Activated CD8-positive, alpha-beta memory T cell treated with anti-CD3 and anti-CD28 coated beads, Interleukin-2, amount 10 ng/mL, durations not matched to agents 7 days and 5 days (primary cell): ENCODE measurements at places on chromosomes 4 and X. TPM values are rescaled to one million over a fixed set of nuclear protein-coding genes. Genes with fewer than 3 reads are reported as not detected.

DNA sequence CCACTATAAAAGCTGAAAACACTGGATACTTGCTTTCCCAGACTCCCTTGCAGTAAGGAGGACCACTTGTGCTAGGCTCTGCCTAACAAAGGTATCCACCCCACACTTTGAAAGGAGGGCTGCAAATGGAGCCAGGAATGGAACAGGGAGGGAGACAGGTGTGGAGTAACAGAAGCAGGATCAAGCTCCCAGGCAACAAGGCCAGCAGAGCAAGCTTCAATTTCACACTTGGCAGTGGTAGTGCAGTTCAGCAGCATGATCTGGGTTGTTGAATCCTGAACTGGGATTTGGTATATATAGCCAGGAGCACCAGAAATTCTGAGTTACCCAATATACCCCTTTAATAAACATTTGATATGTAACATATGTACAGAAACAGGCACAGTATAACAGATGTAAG, 9.8 kb downstream of the LAMP2 start:
- DNase-seq, result no peak
- peaks cover 35% of the 10 kb centered on the region for H3K4me1 ChIP-seq
- no peak overlapping the region for H3K27ac ChIP-seq
- no peaks in the 10 kb centered on the region for H3K27me3 ChIP-seq
- H3K4me3 ChIP-seq, result no peak overlapping the region

DNA sequence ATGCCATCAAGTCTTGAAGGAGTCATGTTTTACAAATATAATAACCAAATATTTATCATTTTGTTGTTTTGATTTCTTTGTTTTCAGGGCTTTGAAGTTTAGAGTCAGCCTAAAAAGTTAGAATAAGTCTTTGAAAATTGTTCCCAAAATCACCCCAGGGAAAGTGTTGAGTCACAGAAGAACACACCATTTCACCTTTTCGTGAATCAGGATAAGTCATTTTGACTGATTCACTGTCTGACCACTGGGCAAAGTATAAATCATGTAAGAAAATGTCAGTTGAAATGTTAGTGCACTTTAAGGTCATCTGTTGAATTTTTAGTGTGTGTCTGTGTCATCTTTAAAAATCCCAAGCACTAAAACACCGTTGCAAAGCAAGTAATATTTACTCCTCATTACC, 1320.1 kb downstream of the RPA4 start:
- H3K4me3 ChIP-seq, result no peak overlapping the region
- no peaks in the 10 kb centered on the region for H3K36me3 ChIP-seq
- H3K27me3 ChIP-seq, result no peaks in the 10 kb centered on the region

DNA sequence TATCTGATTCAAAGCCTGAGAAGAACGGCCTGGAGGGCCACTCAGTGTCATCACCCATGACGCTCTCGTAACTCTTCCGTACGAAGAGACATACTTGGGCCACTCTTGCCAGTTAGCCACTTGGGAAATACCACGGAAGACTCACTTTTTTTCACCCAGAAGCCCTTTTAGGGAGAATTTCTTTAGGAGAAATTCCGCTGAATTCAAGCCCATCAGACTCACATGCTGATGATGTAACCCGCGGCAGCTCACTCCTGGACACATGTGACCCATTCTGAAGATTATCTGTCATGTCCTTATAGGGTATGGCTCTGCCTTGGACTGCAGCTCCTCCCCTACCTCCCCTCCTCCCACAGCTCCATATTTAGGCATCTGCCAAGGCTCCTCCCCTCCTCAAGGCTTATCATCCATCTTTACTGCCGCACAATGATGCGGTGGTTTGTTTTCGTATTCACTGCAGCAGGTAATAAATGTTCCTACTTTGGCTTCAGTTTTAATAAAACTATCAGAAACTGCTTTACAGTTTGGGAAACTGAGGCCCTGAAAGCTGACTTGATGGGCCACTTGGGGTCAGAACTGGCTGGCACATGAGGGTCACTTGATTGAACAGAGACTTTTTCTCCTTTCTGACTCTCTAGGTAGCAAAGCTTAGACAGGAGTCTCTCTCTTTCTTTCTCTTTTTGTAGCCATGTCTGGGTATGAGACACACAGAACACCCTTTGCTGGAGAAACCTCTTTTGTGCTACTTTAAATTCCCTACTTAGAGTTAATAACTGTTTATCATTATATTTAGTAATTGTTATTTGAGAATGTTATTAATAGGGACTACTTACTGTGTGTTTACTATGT, 42.1 kb downstream of the RHOH start:
- peak overlapping the region; percentile 82 for H3K4me3 ChIP-seq
- peak; percentile 96 for DNase-seq
- peaks cover 91% of the 10 kb centered on the region for H3K4me1 ChIP-seq
- no peaks in the 10 kb centered on the region for H3K27me3 ChIP-seq
- peak overlapping the region; percentile 99 for H3K27ac ChIP-seq

- no peak overlapping the region for H3K4me3 ChIP-seq
- no peaks in the 10 kb centered on the region for H3K4me1 ChIP-seq
- peaks cover 2% of the 10 kb centered on the region for H3K36me3 ChIP-seq
- H3K27me3 ChIP-seq, result peaks cover 6% of the 10 kb centered on the region
- no peak for DNase-seq
- no peak overlapping the region for H3K27ac ChIP-seq
Observed at GRCh38 chrX:40377684-40378083, 203.1 kb upstream of the ATP6AP2 start.

GRCh38 chr4:105858466-105859040, 36.7 kb upstream of the NPNT start:
- no peak for DNase-seq
- no peak overlapping the region for H3K27ac ChIP-seq
- H3K4me1 ChIP-seq, result no peaks in the 10 kb centered on the region
- no peaks in the 10 kb centered on the region for H3K27me3 ChIP-seq
- peaks cover 4% of the 10 kb centered on the region for H3K36me3 ChIP-seq
- no peak overlapping the region for H3K4me3 ChIP-seq

DNA sequence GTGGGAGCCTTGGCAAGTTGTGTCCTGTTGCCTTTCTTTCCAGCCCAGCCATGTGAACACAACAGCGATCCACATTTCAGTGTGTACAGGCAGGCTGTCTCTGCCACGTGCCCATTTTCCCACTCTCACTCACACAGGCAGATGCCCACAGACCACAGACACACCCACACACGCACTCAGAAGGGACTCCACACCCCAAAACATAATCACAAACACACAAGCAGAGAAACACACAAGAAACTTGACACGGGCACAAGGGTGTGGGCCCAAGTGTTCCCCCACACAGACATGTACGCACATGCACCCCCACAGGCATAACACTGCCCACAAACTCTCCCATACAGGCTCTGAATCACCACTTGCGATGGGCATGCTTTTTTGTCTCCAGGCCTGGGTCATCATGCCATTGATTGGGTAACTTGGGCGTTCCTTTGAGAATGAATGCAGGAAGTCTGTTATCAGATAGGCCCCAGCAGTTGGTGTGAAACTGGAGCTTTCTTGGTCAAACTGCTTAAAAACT, 84.3 kb downstream of the NBDY start:
- H3K27ac ChIP-seq, result peak overlapping the region; percentile 96
- H3K27me3 ChIP-seq, result no peaks in the 10 kb centered on the region
- peaks cover 23% of the 10 kb centered on the region for H3K4me1 ChIP-seq

DNA sequence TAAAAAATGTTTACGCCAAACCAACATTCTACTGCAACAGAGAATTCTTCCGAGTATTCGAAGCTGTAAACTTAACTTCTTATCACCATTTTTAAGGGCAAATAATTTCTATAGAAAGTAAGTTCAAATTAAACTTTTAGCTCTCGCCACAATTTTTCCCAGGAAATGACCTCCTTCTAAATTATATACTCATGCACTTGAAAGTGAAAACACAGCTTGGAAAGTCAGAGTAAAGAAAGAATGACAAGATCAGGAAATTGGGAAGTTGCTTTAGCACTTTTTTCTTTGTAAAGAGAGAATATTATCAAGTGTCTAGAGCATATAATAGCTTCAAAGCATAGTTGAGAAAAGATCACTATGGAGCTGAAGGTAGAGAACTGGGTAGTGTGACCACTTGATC, 1.2 kb downstream of the CYBB start:
- H3K4me3 ChIP-seq, result no peak overlapping the region
- DNase-seq, result no peak
- no peaks in the 10 kb centered on the region for H3K27me3 ChIP-seq

GRCh38 chr4:137703195-137703594, 170.9 kb upstream of the PCDH18 start:
- DNase-seq, result no peak
- H3K27ac ChIP-seq, result no peak overlapping the region
- H3K27me3 ChIP-seq, result no peaks in the 10 kb centered on the region
- H3K4me1 ChIP-seq, result no peaks in the 10 kb centered on the region
- no peaks in the 10 kb centered on the region for H3K36me3 ChIP-seq
- no peak overlapping the region for H3K4me3 ChIP-seq

GRCh38 chr4:151198748-151199147, 78.2 kb upstream of the PRSS48 start:
- no peak overlapping the region for H3K4me3 ChIP-seq
- no peak for DNase-seq
- no peaks in the 10 kb centered on the region for H3K27me3 ChIP-seq

GRCh38 chr4:111400741-111401140, 744.5 kb upstream of the FAM241A start:
- no peaks in the 10 kb centered on the region for H3K27me3 ChIP-seq

GRCh38 chr4:10015140-10015753, 6.0 kb downstream of the SLC2A9 start:
- peak overlapping the region; percentile 2 for H3K27ac ChIP-seq
- no peaks in the 10 kb centered on the region for H3K36me3 ChIP-seq
- DNase-seq, result peak; percentile 74
- no peaks in the 10 kb centered on the region for H3K27me3 ChIP-seq

DNA sequence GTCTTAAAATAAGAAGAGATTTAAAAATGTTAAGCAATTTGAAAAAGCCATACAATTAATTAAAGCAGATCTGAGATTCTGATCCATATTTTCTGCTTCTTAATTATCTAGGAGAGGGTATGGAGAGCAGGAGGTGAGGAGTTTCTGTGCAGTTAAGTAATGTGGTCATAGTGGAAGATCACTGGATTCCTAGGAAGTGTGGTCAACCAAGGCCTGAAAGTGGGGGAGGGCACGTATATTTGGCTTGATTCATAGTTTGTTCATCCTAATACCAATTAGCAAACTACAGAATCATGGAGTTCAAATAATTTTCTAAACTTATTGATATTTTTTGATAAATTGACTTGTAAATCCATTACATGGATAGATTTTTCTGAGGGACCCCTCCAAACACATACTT, 768.3 kb downstream of the RAPGEF2 start:
- no peak overlapping the region for H3K4me3 ChIP-seq
- DNase-seq, result no peak
- H3K27ac ChIP-seq, result no peak overlapping the region
- H3K27me3 ChIP-seq, result no peaks in the 10 kb centered on the region

DNA sequence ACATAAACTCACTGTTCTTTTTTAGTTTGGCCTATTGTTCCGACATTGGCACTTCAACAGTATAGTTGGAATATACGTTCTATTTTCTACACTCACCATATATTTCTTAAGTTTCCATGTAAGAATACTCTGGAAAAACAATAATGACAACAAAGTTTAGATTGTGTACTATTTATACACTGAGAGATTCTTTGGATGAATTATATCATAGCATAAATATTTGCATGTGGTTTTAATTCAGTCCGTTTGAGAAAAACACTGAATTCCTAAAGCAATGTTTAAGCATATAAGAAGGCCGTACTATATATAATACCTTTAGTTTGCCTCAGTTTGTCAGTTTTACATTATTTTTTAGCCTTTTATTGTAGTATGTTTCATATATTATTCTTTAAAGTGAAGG, 82.4 kb downstream of the RAP1GDS1 start:
- H3K4me1 ChIP-seq, result no peaks in the 10 kb centered on the region
- no peak overlapping the region for H3K27ac ChIP-seq
- H3K27me3 ChIP-seq, result no peaks in the 10 kb centered on the region
- DNase-seq, result no peak
- no peak overlapping the region for H3K4me3 ChIP-seq

GRCh38 chr4:149952716-149953115, 125.5 kb upstream of the DCLK2 start:
- no peak overlapping the region for H3K27ac ChIP-seq
- no peak for DNase-seq
- no peak overlapping the region for H3K4me3 ChIP-seq
- no peaks in the 10 kb centered on the region for H3K4me1 ChIP-seq
- H3K27me3 ChIP-seq, result peaks cover 3% of the 10 kb centered on the region

- DNase-seq, result no peak
- H3K4me3 ChIP-seq, result no peak overlapping the region
- peaks cover 11% of the 10 kb centered on the region for H3K27me3 ChIP-seq
- peaks cover 7% of the 10 kb centered on the region for H3K4me1 ChIP-seq
- H3K36me3 ChIP-seq, result no peaks in the 10 kb centered on the region
Observed at GRCh38 chr4:10571909-10572308, 112.7 kb downstream of the CLNK start.

DNA sequence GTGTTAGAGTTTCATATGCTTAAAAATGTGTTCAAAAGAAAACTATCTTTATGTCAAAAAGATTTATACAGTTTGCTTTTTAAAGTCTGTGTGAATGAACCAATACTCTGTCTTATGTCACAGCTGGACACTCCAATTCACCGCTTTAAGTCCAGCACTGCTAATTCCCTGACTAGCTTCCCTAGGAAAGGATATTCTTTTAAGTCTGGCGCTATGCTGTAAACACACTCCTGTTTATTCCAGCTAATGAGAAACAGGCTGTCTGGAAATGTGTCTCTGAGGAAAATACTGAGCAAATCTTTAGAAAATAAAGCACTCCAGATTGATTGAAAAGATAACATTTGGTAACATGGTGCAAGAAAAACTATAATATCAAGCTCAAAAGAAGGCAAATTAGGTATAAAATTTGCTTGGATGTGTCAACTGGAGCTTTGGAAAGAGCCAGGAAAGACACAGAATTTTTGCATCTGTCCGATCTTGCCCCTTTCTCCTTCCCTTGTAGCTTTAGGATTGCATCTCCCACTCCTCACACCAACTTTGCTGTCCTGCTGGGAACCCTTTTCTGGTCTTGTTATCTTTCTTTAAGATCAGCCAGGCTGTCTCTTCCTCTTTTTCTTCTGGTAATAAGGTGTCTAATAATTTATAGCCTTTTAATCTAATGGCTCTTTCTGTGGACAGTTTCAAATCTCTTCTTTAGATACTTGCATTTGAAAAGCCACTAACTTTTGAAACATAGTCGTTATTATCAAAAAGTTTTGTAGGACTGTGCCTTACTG, 40.9 kb upstream of the VEGFC start:
- no peaks in the 10 kb centered on the region for H3K27me3 ChIP-seq
- no peaks in the 10 kb centered on the region for H3K4me1 ChIP-seq
- no peaks in the 10 kb centered on the region for H3K36me3 ChIP-seq
- no peak for DNase-seq

SHOX gene
- total RNA-seq, result not detected

PAK3 gene
- 0.26 TPM for total RNA-seq

COL4A5 gene
- not detected for total RNA-seq

ZXDA gene
- total RNA-seq, result 3.8 TPM

SSX5 gene
- total RNA-seq, result not detected

DSPP gene
- total RNA-seq, result not detected

GRIA2 gene
- total RNA-seq, result not detected

PRSS12 gene
- not detected for total RNA-seq

INPP4B gene
- 29.7 TPM for total RNA-seq

RASGEF1B gene
- 4.5 TPM for total RNA-seq

DOK7 gene
- total RNA-seq, result not detected
